Activated CD8-positive, alpha-beta memory T cell treated with anti-CD3 and anti-CD28 coated beads for 4 hours (primary cell): ENCODE measurements at places on chromosomes 1 and 21.

DNA sequence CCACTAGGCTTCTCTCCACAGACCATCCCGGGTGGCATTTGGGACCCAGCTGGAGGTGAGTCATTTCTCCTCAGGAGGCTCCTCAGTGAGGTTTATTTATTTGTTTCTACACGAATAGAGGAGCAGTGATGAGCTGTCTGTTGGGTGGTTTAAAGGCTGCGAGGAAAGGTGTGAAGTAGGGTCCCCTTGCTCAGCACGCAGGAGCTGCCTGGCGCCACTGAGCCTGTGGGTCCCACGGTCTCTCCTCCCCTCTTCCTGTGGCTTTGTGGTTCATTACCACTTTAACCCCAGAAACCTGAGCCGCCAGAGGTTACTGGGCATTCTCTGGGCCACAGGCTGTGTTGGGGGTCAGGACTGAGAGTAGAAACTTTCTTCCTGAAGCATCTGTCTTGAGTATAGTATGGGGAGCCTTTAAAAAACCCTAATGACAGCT lies 39.9 kb downstream of the IL6R start:
- DNase-seq = no peak

DNA sequence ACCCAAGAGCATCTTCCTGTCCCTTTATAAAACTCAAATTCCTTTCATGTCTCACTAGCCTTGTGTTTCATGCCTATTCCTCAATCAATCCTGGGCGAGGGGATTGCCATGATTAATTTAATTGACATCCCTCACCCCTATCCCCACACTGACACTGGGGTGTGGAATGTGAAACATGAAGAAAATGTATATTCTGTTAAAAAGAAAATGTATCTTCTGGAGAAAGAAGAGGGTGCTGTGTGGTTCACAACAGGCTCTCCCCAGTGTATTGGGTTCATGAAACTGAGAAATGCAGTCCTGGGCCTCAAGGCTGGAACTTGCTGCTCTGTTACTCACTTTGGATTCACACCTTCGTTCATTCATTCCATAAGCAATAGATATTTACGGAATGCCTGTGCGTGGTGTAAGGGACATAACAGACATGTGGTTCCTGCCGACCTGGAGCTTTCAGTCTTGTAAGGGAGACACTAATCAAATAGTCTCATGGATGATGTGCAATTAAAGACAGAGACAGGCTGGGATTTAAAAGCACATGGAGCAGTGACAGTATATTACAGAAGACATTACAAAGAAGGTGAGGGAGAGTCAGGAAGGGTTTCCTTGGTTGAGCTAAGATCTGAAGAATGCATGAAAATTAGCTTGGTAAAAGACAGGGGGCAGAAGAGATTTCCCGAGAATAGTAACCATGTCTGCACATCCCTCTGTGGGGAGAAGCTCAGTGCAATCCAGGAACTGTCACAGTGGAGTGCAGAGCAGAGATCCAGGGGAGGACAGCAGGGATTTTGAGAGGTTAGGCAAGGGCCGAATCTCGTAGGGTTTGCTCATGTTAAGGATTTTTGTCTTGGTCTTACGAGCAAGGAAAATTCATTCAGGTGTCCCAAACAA lies 32.1 kb downstream of the SERTAD4 start:
- DNase-seq = no peak

DNA sequence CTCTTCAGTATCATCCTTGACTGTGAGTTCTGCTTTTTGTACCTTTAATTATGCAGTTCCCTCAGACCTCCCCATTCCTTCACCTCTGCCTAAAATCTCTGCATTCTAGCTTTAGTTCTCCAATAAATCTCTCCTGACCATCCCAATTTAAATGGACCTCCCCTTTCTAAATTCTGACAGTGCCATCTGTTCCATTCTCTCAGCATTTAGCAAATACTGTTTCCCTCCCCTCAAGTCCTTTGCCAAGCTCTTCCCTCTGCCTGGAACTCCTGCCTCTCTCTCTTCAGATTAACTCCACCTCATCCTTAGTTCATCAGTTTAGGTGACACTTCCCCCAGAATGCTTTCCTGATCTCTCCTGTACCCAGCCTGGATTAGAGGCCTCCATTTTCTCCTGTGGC lies 54.0 kb upstream of the JUN start:
- no peak for DNase-seq

GRCh38 chr1:98032958-98033357 lies 112.1 kb upstream of the DPYD start:
- no peak for DNase-seq

- no peak for DNase-seq
Measured at GRCh38 chr21:34510148-34511142, 1.6 kb downstream of the KCNE1 start.

GRCh38 chr1:6807782-6808181 lies 22.5 kb downstream of the CAMTA1 start:
- no peak for DNase-seq

DNA sequence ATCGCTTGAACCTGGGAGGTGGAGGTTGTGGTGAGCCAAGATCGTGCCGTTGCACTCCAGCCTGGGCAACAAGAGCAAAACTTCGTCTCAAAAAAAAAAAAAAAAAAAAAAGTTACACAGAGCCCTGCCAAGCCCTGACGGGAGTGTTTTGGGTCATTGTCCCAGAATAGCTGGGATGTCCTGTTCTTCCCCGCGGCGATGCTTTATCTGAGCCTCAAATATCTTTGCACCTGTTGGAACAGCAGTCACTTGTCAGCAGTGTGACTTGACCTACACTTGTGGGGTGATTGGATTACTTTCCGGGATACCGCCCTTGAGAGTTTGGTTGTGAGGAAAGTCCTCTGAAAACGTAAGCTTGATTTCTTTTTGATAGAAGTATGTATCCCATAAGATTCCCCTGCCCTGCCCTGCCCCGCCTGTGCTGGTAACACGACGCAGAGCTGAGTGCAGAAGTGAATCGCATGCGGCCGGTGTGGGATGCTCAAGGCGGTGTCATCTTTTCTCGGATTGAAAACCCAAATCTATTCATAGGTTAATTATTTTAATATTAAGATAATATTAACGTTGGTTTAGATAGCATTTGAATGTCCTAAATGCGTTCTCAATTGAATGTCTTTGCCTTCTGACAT lies 50.9 kb downstream of the PCNT start:
- DNase-seq = no peak

DNA sequence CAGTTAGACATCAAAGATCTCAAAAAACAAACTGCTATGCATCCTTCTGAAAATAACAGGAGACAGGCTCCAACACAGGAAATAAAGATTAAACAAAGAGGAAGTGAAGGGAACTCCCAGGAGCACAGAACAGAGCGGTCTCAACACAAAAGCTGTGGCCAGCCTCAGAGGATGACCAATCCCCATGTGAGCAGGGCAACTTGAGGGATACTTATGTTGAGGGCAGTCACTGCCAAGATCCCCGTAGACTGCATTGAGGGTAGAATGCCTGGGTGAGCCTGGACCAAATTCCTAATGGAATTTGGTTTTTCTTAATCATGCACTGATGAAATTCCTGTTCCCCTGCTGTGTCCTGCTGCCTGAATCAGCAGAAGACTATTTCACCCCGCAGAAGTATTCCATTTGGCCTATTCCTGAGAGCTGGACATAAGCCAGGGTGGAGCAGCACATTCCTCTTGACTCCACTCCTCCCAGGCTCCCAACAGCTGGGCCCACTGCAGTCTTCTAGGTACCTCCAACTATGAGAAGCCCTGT lies 49.0 kb downstream of the JAK1 start:
- DNase-seq = no peak

GRCh38 chr1:219812086-219812485 lies 116.3 kb downstream of the SLC30A10 start:
- no peak for DNase-seq

DNA sequence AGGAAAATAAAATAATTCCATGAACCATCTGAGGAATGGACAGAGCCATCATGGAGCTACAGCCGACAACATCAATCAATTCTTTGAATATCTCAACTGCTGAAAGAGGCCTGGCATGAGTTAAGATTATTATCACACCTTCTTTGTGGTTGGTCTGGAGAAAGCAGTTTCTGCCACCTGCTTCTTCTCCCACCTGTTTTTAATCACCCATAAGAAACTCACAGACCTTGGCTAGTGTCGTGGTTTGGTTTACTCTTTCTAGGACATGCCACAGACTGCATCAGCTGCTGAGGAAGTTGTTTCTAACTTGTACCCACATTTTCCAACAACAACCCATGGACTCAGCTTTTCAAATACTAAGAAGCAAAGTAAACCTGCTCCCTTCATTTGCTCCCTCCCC lies 65.6 kb downstream of the NTPCR start:
- DNase-seq = no peak

DNA sequence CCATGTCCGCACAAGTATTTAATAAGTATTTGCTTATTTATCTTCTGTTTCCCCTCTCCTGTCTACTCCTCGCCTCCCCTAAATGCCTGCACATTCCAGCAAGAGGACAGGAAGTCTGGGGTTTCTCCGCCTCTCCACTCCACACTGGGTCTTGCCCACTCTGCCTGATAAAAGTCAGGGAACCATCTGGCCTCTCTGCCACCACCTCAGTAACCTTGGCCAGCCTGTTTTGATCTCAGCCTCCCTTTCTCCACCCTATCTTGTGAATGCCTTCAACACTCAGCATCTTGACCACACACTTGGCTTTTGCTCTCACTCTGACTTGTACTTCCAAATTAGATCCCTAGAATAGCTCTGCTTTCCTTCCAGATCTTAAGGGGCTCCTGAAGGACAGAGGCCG lies 165.3 kb upstream of the UBE2U start:
- no peak for DNase-seq

GRCh38 chr1:59667020-59667419 lies 147.7 kb upstream of the HOOK1 start:
- no peak for DNase-seq

DNA sequence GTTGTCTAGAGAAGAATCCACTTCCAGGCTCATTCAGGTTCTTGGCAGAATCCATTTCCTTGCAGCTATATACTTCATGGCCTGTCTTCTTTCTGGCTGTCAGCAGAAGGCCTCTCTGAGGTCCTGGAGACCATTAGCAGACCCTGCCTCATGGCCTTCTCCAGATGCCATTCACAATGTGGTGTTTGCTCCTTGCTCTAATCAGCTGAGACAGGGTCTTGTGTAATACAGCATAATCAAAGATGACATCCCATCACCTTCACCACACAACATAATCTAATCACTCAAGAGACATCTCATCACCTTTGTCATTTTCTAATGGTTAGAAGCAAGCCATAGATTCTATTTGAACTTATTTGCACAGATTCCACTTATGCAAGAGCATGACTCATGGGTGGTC lies 403.9 kb upstream of the LRRC7 start:
- no peak for DNase-seq

DNA sequence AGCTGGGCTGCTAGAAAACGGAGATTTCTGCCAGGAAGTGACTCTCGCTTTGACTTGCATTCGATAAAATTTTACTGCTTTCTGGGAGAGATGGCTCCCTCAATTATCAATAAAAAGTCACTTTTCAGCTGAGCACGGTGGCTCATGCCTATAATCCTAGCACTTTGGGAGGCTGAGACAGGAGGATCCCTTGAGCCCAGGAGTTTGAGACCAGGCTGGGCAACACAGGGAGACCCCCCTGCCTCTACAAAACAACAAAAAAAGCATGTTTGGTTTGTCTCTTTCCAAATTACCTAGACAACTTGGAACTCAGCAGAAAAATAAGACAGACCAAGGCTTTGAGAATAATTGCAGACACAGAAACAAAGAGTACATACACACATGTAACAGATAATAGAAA lies 12.9 kb upstream of the ENSA start:
- no peak for DNase-seq

- DNase-seq = no peak
Measured at GRCh38 chr1:29344336-29344735, 108.0 kb downstream of the PTPRU start.

- no peak for DNase-seq
Measured at GRCh38 chr1:173057984-173058383, 7.2 kb upstream of the TNFSF18 start.

DNA sequence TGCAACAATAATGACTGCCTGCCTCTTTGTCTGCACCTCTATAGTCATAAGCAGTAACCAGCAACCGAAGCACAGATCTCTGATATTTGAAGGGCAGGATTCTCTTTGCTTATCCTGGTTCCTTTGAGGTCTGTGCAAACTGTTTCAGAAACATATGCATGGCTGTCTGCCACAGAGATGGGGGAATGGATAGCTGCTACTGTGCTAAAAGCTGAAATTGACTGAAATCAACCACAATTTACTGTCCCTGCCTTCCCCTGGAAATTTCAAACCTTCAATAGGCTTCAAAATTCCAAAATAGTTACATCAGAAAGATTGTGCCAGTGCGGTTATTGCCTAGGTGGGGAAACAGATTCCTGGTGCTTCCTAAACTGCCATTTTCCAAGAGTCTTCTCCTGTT lies 136.8 kb upstream of the GORAB start:
- DNase-seq = no peak

GRCh38 chr1:93976291-93976690 lies 67.1 kb upstream of the GCLM start:
- no peak for DNase-seq

DNA sequence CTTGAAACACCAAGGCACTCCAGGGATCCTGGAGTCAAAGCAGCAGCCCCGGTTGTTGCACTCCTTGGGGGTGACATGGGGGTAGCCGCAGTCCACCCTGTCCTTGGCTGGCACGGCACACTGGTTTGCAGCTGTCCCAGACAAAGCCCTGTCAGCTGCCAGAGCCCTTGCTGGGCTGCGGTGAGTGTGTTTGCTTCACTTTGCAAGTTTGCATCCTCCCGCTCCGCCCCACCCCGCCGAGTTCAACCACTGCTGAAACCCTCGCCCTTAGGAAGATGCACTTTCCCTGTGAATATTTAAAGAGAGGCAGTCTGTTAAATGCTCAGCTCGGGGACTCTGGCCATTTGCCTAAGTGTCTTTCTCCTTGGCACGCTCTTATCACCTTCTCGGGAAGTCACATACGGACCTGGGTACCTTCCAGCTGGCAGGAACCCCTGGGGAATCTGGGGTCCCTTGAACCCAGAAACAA lies 1.7 kb downstream of the TFF3 start:
- no peak for DNase-seq

GRCh38 chr1:45304311-45305081 lies 22.2 kb upstream of the HPDL start:
- no peak for DNase-seq

GRCh38 chr1:24465099-24465498 lies 37.5 kb upstream of the RCAN3 start:
- no peak for DNase-seq

DNA sequence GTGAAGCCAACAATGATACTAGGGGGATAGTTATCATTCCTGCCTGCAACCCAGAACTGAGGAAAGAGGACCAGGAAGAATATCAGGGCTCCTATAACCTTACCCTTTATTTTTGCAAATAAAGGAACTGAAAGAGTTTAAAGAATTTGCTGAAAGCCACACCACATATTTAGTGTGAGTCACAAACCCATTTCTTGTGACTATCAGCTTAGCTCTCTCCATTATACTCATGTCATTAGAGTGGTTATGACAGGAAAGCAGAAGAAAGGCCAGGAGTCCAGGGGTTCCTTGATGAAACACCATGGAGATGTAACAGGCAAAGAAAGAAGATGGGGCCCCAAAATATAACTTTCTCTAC lies 141.1 kb upstream of the SAMSN1 start:
- no peak for DNase-seq
